ENCODE measurements at places on chromosomes 11 and 22.

- no peak for DNase-seq
These were observed 1.4 kb downstream of the LIPT2 start for GRCh38 chr11:74492084-74492483.

GRCh38 chr22:49760630-49761571 is 66.8 kb downstream of the BRD1 start:
- no peak for DNase-seq

- DNase-seq: no peak
These were observed 39.9 kb upstream of the COMT start for GRCh38 chr22:19901577-19902244.

DNA sequence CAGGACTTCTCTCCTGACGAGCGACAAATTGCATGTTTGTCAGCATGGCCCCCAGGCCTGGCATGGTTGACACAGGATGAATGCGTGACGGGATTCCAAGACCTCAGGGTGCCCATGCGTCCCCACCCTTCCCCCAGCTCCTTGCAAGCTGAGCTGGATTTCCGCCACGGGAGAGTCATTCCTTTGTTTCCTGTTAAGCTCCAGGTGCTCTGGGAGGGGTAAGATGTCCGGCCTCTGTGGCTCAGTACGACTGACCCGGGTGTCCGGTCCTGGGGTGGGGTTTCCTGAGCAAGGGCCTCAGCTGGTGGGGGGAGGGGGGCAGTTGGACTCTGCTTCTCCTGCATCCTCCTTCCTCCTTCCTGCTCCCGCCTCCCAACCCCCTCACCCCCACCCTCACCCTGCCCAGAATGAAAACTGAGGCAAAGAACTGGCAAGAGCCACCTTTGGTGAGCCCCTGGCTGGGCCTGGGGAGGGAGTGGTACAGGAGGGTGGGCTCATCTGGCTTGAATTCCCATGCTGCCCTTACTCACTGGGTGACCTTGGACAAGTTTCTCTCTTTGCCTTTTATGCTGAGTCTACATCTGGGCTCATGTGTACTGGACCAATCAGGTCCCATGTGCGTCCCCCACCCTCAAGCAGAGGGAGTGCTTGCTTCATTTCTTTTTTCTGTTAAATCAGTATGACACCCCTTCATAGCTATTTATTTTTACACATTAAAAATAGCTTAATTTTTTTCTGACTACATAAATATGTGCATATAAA is 2.5 kb downstream of the CDC42EP2 start:
- no peak for DNase-seq

DNA sequence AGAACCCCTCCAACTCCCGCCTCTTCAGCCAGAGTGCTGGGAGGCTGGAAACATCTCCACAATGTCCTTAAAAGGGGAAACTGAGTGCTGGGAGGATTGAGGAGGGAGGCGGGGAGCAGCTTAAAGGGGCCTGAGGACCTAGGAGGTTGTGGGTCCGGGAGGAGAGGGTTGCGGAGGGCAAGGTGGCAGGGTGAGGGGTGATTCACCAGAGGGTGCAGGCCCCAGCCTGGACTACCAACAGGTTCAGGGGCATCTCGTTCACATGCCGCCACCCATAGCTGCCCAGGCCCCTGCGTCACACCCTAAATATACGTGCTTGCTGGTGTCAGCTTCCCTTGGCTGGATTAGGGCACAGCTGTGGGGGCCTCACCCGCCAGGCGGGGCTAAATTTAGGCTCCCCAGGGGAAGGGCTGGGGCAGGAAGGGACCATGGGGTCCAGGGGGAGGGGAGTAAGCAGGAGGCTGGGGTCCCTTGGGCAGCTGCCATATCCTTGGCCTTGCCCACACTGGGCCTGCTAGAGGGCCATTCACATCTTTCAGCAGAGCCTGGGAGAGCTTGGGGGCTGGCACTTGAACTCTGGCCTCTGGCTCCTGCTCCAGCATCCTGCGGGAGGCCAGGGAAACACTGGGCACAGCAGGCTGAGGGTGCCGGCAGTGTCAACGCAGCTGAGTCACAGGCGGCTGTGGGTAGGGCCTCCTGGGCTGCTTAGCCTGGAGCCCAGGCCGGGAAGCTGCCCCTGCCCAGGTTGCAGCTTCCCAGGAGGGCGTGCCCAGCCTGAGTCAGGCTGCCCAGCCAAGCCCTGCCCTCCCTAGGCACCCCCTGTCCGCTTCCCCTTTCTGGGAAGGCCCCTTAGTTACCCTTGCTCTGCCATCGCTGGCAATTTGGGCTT is 1.3 kb downstream of the EHBP1L1 start:
- DNase-seq: no peak

DNA sequence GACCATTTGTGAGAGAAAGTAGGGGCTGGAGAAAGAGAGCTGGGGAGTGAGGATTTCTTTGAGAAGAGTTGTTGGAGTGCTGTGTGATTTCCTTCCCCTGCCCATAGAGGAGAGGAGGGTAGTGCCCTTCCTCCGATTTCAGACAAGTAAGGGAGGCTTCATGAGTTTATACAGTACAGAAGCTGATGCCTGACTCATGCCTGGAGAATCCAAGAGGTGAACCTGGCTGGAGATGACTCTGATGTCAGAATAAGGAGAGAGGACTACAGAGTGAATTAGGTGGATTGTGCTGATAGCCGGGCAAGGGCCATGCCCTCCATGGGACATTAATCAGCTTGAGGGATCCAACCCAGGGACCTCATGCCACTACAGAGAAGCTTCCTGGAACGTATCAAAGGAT is 91.6 kb downstream of the FAR1 start:
- DNase-seq: no peak

DNA sequence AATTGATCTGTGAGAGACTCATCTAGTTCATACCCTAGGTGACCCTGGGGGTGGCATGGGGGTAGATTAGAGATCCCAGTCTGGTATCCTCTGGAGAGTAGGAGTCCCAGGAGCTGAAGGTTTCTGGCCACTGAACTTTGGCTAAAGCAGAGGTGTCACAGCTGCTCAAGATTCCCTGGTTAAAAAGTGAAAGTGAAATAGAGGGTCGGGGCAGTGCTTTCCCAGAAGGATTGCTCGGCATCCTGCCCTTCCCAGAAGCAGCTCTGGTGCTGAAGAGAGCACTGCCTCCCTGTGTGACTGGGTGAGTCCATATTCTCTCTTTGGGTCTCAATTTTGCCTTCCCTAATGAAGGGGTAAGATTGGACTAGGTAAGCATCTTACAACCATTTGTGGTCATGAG is 653 bp downstream of the IL18BP start:
- DNase-seq: no peak

- no peak for DNase-seq
These were observed 35.9 kb upstream of the PRDM11 start for GRCh38 chr11:45110562-45110961.

DNA sequence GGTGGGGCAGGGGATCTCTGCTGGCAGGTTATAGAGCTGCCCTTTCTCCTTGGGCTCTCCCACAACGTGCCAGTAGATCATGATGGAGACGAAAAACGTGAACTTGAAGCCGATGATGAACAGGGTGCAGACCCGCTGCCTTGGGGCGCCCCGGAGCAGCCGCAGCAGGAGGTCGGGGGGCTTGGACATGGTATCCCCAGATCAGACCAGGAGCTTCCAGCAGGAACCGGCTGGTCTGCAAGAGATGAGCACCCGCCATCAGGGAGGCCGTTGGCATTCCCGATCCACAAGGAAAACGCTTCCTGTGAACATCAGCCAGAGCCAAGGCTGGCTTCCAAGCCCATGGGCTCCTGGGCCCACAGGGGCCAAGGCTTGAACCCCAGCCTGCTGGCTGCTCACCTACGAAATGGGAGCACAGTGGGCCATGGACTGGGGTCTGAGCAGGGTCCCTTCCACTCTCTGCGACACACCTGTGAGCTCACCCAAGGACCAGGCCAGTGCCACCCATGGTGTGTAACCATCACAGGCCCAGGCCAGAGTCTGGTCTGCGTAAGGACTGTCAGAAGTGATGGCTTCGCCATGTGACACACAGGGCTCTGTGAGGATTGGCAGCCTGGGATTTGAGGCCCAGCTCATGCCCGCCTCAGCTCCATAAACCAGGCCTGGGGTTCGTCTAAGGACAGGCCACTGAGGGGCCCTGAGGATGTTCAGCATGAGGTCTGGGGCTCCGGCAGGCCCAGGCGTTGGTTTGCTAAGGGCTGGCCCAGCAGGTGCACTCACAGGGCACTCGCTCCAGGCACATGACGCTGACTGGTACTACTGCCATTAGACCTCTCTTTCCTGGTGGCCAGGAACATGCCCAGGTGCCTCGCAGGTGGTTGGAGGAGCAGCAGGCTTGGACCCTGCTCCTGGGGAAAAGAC is 26.6 kb downstream of the A4GALT start:
- DNase-seq: no peak
